Stimulated activated CD8-positive, alpha-beta memory T cell treated with anti-CD3 and anti-CD28 coated beads, Interleukin-4, amount 100 ng/mL, for 48 hours (primary cell): ENCODE measurements at places on chromosomes 3 and 15.
A peak's percentile ranks its signal among the peaks of the same experiment; 100 is the strongest.

DNA sequence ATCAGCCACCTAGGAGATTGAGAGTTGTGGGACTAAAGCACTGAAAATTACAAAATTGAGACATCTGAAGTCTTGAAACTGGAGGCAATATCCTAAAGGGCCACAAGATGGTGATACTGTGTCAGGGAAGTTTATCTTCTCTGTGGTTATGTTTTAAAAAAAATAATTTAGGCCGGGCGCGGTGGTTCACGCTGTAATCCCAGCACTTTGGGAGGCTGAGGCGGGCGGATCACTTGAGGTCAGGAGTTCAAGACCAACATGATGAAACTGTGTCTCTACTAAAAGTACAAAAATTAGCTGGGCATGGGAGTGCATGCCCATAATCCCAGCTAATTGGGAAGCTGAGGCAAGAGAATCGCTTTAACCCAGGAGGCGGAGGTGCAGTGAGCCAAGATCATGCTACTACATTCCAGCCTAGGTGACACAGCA, 17.9 kb upstream of the NIT2 start:
- peak; percentile 35 for DNase-seq

DNA sequence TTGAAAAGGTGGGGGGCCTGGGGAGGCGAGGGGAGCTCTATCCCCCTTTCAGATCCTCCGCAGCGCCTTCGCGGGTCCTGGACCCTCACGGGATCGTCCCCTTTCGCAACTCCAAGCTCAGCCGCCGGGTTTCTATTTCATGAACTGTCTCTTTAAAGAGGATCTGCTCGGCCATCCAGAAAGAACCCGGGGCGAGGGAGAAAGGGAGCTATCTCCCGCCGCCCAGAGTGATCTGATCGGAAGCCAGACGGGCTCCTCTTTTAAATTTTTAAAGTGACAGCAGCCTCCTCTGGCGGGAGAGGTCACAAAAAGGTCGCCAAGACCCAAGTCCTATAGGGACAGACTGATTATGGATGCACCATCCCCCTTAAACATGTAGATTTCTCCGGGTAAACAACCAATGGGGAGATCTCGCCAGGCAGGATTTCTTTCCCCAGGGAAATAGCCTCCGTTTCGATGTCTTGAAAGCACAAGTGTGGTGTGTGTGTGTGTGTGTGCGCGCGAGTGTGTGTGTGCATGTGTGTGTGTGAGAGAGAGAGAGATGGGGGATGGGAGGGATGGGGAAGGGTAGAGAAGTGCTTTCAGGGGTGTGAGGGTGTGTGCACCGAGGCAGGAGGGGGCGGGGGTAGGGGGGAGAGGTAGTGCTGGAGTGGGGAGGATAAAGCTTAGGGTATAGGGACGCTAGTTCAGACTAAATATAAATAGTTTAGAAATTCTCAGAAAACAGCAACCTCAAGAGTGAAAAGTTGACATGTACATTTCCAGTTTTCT, 516.1 kb downstream of the MECOM start:
- peak; percentile 27 for DNase-seq

- peak; percentile 19 for DNase-seq
These were observed 125.8 kb upstream of the MEF2A start for GRCh38 chr15:99440029-99440428.

- DNase-seq, result no peak
These were observed 378.2 kb upstream of the THBS1 start for GRCh38 chr15:39202641-39203040.

GRCh38 chr3:132457286-132457685, 40.0 kb downstream of the DNAJC13 start:
- no peak for DNase-seq
